MCF 10A (cell line): ENCODE measurements at places on chromosomes 7 and 10.

GRCh38 chr10:125396676-125397075 is 236.3 kb upstream of the CTBP2 start:
- DNase-seq = peak; percentile 25

DNA sequence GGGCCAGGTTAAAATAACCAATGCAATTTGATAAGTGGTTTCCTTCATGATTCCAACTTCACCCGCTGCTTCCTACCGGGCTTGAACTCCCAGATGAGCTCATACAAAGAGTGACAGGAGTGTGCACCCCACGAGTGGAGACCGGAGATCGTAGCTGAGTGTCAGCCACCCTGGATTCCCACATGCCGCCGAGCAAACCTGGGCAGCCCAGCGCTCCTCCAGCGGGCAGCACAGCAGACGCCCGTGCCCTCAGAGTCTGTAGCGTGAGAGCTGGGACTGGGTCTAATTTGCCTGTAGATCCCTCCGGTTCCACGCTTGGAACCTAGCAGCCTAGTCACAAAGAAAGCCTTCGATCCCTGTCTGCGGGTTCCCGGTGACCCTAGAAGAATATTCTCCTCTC is 476.1 kb upstream of the MGMT start:
- DNase-seq = no peak

DNA sequence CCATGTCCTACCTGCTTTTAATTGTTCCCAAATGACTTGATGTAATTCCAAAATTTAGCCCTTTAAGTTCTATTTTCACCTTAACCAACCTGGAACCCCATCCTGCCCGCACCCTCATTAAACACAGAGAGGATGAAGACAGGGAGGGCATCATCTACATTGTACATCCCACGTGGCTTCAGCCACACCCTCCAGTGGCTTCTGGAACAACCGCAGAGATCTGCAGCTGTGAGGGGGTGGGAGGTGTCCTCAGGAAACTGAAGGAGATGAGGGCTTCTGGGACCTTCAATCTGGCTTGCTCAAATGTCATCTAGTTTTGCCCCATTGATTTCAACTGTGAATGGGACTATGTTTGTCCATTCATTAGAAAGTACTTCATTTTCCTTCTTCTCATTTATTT is 39.0 kb downstream of the AKR1B1 start:
- DNase-seq = peak; percentile 20

- DNase-seq = no peak
Observed at GRCh38 chr10:15118615-15119014, 21.5 kb downstream of the RPP38 start.

GRCh38 chr7:157863906-157864810 is 527.4 kb downstream of the DNAJB6 start:
- DNase-seq = no peak

DNA sequence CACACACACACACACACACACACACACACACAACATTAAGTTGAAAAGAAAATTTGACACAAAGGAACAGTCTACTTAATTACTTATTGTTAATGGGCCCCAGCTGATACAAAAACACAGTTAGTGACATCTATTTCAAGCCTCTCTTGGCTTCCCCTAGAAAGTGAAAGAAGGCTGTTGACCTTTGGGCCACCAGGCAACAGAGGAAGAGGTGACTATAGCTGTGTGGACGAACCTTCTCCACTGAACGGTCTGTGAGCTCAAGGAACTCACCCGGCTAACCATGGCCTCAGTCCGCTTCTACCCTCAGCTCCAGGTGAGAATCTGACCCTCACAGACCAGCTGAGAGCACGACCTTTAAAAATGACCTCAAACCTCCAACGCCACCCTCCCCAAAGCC is 32.9 kb upstream of the CALN1 start:
- DNase-seq = no peak

- no peak for DNase-seq
Observed at GRCh38 chr7:27242154-27242553, 448 bp upstream of the EVX1 start.

GRCh38 chr7:134368851-134369544 is 52.3 kb upstream of the SLC35B4 start:
- peak; percentile 97 for DNase-seq

DNA sequence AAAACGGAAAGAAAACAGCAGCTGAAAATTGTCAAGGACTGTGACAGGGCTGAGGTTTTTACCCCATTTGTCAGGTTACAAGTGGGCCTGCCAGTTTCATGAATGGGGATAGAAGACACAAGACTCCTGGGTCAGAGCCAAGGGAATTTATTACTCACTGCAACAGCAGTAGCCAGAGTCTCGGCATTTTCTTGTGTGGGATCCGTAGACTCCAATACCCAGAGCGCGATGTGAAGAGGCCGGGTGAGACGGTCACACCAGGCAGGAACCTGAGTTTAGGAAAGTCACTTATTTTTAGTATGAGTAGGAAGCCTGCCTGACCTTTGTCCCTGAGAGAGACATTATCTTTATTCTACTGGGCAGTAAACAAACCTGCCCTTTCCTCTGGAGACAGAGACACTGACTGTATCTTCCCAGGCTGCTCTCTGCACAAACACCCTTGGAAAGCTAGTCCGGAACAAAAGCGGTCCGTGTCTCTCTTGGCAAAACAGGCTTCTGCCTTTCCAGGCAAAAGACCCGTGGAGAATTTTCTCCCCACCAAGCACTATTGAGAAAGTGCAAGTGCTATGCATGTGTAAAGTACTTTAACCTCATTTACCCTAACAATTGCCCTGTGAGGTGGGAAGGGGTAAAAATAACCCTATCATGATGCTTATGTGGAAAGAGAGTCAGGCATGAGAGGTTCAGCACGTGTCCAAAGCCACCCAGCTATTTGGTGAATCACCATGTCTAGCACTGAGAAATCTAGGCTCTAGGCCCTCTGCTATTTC is 58.4 kb downstream of the JCAD start:
- peak; percentile 84 for DNase-seq

DNA sequence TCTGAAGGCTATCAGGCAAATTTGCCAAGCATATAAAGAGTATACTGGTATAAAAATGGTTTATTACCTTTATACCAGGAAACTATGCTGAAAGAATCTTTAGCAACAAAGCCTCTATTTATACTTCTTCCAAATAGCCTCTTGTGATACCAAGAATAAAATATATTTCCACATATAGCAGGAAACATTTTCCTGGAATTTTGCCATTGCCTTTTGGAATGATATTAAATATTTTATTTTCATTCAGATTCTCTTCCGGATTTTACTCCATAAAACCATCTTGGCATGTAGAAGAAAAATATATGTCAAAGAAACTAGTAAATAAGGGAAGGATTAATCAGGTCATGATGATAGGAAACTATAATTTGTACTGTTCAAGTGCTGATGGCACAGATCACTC is 17.7 kb downstream of the SOSTDC1 start:
- DNase-seq = no peak

DNA sequence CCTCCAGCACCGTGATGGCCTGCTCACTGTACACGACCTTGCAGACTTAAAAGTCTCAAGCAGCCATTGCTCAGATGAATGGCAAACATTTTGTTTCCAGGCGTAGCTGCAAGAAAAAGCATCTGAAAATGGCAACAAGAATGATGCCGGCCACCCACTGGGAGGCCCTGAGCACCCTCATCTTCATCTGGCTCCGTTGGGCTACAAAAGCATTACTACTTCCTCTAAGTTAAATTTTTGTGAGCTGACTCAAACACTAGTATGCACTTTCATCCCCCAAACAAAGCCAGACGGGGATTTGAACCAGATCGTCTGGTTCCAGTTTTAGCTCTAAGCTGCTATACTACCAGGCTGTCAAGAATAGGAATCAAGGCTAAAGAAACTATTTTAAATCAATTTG is 116.6 kb upstream of the CDK1 start:
- DNase-seq = peak; percentile 21

- no peak for DNase-seq
Observed at GRCh38 chr10:131071721-131072120, 239.8 kb downstream of the TCERG1L start.

- peak; percentile 81 for DNase-seq
Observed at GRCh38 chr7:116522247-116522646, 2.6 kb upstream of the CAV1 start.

GRCh38 chr10:119246862-119247549 is 39.6 kb downstream of the GRK5 start:
- DNase-seq = peak; percentile 53

GRCh38 chr10:1093696-1094095 is 37.5 kb downstream of the WDR37 start:
- no peak for DNase-seq

- DNase-seq = no peak
Observed at GRCh38 chr10:29306688-29307087, 17.8 kb downstream of the LYZL1 start.

GRCh38 chr10:119335671-119336353 is 128.4 kb downstream of the GRK5 start:
- DNase-seq = no peak

GRCh38 chr7:92177362-92177761 is 1.6 kb downstream of the LRRD1 start:
- peak; percentile 18 for DNase-seq

DNA sequence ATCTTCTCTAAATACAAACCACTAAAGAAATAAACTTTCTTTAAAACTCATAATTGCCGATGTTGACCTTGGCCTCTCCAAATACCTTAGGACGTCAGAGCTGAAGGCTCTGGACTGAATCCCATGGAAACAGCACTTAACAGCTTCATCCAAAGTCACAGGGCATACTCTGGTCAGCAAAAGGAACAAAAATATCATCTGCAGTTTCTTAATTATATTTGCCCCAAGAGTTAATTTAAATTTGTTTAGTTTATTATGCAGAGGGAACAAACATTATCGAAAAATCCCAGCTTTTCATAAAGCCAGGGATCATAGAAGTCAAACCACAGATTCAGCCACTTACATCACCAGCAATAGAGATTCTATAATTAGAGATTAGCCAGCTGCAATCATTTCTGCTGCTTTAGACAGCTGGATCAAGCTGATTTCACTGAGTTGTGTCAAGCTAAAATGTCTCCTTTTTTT is 20.5 kb upstream of the FAM13C start:
- no peak for DNase-seq
